ENCODE measurements at places on chromosomes 3 and 15.

- no peak for DNase-seq
These were observed 53.7 kb downstream of the NOX5 start for GRCh38 chr15:69068157-69068556.

DNA sequence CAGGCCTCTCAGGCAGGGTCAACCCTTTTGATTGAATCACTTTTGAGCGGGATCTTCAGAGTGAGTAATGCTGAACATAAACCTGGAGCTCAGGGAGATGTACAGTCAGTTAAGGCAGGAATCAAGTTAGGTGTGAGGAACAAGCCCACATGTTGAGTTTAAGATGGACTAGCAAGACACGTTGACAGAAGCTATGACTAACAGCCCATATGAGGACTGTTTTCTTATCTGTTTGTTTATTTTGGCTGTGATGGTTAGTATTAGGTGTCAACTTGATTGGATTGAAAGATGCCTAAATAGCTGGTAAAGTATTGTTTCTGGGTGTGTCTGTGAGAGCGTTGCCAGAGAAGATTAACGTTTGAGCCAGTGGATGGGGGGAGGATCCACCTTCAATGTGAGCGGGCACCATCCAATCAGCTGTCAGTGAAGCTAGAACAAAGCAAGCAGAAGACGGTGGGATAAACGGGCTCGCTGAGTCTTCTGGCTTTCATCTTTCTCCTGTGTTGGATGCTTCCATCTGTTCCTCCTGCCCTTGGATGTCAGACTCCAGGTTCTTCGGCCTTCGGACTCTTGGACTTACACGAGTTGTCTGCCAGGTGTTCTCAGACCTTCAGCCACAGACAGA is 232.3 kb upstream of the STAC start:
- no peak for DNase-seq

DNA sequence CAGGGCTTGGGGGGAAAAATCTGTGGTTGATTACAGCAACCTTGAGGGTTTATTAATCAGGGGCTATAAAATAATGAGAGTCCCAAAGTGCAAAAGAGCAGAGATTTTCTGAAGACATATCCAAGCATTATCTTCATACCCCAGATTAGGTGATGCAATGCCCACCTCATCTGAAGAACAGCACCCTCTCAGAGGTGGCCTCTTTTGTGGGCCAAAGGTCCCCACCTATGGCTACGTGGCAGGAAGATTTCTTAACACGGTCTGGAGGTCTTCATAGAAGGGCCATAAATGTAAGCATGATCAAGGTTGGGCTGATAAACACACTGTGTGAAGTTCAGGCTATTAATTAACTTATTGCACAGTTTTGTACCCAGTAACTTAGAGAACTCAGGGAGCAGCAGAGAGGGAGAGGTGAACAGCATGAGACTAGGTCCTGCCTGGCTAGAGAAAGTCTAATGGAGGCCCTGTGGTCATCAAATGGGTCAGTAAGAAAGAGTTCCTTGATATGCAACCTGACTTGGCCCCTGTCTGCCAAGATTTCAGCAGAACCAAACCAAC is 29.6 kb upstream of the RBP2 start:
- DNase-seq = no peak

- no peak for DNase-seq
These were observed 112.4 kb downstream of the ABI3BP start for GRCh38 chr3:100880845-100881244.

GRCh38 chr3:130699765-130700164 is 46.9 kb downstream of the PIK3R4 start:
- DNase-seq = no peak

GRCh38 chr15:27341780-27342343 is 370.9 kb downstream of the GABRG3 start:
- DNase-seq = no peak
